Small intestine (tissue), 16 donors: ENCODE measurements at places on chromosomes 2 and 18.
A peak's percentile ranks its signal among the peaks of the same experiment; 100 is the strongest.

- DNase-seq = no peak
Observed at GRCh38 chr2:38301969-38302702, 74.9 kb downstream of the ATL2 start.

- no peak for DNase-seq
Observed at GRCh38 chr2:69201259-69201658, 185.8 kb downstream of the GFPT1 start.

DNA sequence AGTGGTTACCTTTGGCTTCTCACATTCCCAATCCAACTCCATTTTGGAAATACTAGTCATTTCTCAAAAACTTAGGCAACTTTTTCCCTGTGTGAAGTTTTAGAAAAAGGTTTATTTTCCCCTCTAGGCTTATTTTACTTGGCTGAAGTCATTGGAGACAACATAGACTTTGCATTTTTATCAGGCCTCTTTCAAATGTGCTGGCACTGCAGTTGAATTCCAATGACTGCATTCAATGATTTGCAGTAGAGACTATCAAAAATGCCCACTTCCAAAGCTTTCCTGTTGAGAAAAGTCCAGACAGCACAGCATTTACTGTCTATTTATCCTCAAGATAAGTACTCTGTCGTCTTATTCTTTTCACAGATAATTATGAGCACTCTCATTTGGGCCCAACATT lies 70.1 kb downstream of the ONECUT2 start:
- DNase-seq = no peak

DNA sequence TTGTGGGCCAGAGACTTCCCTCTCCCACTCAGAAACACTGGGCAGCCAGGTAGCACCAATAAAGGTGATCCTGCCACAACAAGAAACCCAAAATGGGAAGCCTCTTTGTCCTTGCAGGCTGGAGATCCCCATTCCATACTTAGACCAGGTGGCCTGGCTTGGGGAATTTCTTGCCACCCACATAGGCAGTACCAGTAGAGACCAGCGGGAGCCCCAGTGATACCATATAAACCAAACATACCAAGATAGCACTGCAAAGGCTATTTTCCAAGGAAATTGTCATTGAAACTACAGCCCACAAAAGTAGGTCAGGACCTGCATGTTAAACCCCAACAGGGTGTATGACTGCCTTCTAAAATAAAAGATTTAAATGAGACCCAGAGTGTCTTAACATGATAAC lies 171.6 kb downstream of the DIS3L2 start:
- no peak for DNase-seq

GRCh38 chr2:136054856-136055255 lies 63.1 kb downstream of the CXCR4 start:
- no peak for DNase-seq

GRCh38 chr2:28407131-28407975 lies 14.7 kb downstream of the FOSL2 start:
- no peak for DNase-seq

DNA sequence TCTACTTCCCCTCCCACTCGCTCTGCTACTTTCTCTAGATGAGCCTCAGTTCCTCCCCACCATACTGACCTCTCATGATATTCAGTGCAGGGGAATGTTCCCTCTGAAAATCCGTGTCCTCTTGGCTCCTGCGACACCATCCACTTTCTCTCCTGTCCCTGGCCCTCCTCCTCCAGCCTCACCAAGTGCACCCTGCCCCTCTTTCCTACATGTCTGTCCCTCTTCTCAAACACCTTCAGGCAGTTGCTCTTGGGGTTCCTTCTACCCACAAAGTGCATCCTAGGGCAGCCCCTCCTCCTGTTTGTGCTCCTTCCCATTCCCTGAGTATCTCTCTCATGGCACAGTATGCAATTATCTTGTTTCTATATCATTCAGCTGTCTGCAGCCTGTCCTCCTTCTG lies 246.4 kb upstream of the RAB6C start:
- DNase-seq = no peak

DNA sequence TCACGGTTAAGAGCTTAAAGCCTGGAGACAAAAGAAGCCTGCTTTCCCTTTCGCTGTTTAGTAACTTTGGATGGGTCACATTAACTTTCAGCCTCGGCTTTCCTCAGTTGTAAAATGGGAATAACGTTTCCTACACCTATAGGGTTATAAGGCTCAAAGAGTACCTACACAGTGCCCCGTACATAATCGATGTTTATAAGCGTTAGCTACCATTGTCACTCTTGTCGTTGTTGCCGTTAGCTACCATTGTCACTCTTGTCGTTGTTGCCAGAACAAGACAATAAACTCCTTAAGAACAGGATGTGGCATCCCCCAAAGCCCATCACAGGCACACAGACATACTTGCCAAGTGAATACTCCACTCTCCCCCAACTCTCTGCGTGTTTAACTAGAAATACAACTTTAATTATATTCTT lies 901 bp upstream of the MFSD6 start:
- peak; percentile 46 for DNase-seq

- no peak for DNase-seq
Observed at GRCh38 chr18:76489081-76489480, 6.0 kb downstream of the ZNF516 start.
